AG09319 (cell line): ENCODE measurements at places on chromosomes 16 and 17.

GRCh38 chr16:57264950-57265371 is 19.5 kb downstream of the PLLP start:
- DNase-seq, result no peak

DNA sequence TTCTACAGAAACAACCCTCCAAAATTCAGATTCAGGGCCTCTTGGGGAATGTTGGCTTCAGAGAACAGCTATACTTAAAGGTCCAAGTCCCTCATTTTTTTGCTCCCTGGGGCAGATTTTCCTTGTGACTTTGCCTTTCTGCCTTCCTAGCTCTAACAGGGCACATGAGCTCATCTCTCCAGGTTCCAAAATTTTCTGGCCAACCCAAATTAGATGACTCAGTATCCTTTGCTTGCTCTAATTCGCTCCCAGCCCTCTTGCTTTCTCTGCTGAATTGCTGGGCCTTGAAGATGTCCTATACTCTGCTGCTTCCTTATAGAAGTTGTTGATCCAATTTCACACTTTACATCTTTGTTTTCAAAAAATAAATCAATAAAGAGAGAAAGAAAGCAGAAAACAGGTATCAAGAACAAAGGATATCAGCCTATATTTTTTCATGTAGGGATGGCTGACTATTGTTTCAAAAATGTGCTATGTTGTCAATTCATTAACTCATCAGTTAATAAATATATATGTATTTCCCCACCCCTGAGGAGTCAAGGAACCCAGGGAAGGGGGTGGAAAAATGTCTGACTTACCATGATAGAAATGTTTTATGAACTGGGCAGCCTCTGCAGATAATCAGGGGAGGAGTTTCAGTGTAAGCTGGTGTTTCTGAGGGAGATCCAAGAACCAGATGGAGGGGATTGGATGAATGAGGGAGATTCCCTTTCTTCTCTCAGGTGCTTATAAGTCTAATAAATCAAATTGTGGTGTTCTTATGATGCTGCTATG is 1.0 kb upstream of the KRTAP4-2 start:
- no peak for DNase-seq

DNA sequence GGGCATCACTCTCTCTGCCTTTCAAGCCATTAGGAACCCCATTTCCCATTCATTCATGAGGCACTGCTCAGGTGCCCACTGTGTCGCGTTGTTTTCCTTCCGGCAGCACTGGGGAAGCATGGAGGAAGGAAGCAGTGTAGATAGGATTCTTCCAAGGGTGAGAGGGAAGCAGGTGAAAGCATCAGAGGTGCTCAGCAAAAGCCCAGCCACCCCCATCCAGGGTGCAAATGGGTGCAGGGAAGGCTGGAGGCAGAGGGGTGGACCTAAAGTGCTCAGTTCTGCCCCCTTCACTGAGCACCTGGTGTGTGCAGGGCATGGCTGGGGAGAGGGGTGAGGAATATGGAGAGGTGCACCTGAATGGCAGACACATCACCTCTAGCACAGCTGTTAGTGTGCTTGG is 3.4 kb upstream of the NXPH3 start:
- no peak for DNase-seq

- no peak for DNase-seq
Observed at GRCh38 chr17:32772453-32773025, 104.4 kb downstream of the MYO1D start.

DNA sequence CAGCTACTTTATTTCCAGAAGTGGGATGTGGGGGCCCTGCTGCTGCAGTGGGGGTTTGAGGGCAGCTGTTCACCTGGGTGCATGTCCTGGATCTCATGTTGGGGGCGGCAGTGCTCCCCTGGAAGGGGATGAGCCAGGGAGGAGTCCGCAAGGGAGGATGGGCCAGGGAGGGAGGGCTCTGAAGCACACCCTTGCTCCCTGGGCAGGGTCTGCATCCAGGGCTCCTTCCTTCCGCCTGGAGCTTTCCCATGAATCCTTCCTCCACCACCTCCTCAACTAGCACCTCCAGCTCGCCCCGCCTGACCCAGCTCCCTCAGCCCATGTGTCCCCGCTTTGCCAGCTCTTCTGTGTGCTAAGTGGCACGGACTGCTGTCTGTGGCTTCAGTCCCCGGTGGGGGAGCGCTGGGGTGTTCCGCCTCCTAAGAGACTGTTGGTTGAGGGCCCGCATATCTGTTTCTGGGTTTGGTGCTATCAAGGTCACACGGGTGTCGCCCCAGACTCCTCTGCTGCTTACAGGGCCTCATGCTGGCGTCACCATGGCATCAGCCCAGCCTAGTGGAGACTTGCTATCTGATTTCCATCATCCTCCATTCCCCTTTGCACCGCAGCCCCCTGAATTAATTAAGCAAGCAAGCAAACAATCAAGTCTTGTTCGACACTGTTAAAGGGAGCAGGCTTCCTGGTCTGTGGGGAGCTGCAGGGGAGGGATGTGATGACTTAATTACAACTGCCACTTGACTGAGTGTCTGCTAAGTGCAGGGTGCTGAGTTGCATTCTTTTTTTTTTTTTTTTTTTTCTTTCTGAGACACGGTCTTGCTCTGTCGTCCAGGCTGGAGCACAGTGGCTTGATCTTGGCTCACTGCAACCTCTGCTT is 71.8 kb downstream of the PRKCA start:
- DNase-seq, result no peak

DNA sequence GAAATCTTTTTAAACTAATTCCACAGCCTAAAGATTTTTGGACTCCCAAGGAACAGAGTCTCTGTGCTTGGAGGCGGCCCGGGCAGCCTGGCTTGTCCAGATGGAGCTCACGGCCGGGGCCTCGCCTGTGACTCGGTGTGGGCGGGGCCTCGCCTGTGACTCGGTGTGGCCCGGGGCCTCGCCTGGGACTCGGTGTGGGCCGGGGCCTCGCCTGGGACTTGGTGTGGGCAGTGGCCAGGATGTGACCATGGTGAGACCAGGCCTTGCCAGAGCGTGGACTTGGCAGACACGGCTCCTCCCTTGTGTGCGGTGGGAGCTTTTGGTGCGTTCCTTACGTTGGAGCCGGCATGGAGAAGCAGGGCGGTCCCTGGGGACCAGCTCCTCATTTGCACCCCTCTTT is 92.3 kb downstream of the METRNL start:
- DNase-seq, result no peak

GRCh38 chr17:41683441-41684007 is 5.2 kb upstream of the EIF1 start:
- no peak for DNase-seq

DNA sequence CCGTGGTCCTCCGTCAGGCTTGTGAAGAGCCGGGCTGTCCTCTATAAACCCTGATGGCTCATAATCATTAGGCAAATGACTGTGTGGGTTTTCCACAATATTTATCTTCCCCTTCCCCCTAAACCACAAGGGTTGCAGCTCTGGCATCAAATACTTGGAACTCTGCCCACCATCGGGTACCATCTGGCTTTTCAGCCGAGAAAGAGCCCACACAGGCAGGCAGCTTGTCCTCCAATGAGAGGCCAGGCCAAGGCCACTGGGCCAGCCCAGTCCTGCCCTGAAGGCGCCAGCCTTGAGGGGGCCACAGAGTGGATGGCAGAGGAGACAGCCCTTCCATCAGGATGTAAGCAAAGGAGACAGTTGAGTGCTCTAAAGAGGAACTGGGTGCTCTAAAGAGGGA is 31.8 kb upstream of the NAT9 start:
- no peak for DNase-seq

DNA sequence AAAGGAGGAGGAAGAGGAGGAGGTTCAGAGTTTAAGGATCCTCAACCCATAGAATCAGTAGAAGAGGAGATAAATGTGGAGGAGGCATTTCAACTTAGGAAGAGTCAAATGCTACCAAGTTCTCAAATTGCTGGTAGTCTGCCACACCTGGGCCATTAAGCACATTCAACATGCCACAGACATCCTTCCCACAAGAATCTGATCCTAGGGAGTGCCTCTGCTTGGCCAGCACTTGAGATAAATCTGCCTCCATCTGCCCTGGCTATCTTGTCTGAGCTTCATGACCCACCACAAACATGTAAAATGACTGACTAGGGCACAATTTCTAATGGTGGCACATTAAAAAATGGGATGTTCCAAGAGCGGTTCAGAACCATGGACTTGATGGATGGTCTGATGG is 37.3 kb upstream of the AXIN2 start:
- no peak for DNase-seq

- no peak for DNase-seq
Observed at GRCh38 chr16:7227229-7227721, 105.4 kb upstream of the RBFOX1 start.

DNA sequence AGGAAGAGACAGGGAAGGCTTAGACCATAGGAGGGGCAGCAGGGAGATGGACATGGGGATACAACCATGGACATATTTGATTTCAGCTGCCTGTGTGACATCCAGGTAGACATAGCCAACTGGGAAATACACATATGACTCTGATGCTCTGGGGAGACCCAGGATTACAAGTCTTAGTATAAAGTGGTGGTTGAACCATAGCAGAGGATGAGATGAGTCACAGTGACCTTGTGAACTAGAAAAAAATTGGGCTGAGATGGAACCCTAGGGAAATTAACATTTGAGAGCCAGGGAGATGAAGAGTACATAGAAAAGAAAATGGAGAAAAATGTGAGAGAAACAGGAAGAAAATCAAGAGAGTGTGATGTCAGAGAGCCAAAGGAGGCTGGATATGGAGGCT is 10.2 kb downstream of the MARCHF10 start:
- DNase-seq, result no peak

DNA sequence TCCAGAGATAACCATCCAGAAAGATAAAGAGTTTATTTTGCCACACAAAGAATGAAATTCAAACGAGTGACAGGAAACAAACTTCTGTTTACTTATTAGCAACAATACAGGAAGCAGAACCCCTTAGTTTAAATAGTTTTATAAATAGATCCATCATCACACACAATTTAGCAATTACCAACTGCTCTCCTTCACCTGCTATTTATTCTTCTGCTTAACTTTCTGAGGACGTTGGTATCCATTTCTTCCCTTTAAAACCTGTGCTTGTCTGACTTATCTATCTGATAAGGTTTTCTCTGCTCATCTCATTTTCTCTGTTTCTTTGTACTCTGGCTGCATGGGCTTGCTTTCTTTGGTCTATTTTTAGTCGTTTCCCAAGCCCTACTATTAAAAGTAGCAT is 4.3 kb upstream of the ADAMTS18 start:
- no peak for DNase-seq

GRCh38 chr17:72342627-72343527 is 222.1 kb downstream of the SOX9 start:
- DNase-seq, result no peak

DNA sequence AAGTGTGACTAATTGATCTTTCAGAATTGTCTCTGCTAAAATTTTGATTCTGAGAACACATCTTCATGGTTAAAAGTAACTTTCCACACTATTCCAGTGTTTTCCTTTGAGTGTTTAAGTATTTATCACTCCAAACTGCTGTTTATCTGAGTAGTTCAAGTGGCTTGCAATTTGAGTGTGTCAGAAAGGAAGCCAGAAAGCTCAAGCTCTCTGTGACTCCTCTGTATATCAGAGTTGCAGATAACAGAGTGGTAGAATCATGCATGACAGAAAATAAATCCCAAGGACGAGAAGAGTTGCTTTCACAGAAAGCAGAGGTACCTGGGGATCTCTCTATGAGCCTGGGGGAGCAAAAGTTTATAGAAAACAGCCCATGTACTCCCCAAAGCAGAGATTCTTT is 130.0 kb downstream of the CYB561 start:
- DNase-seq, result no peak

DNA sequence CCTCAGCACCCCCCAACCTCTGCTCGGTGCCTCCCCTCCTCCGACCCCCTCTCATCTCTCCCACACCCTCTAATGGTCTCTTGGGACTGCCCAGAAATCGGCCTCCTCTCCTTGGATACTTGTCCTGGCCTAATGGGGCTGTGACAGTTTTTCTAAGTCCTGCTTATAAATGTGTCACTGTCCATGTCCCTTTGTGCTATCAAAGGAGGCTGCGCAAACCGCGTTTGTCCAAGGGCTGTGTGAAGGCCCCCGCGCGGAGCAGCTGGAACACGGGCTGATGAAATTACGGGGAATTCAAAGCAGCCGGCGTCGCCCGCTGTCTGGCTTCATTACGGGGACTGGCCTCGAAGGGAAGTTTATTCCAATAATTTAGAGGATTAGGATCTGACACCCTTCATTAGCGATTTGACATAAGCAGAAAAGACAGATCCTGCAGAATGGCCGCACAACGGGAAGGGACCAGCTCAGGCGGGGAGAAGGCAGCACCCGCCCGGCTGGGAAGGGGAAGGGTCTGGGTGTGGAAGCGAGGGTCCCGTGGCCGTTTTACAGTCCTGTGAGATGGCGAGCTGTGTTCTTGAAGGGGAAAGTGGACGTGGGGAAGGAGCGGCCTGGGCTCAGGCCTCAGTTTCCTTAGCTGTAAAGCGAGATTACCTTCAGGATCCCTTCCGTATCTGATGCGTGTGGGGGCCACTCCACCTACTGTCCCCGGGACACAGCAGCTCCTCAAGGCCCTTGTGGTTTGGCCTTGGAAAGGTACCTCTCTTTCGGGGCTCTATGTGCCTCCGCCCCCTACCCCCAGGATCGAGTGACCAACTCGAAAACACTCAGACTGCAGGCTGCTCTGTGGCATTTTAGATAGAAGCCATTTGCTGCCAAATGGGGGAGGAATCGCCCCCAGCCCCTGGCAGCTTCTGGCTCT is 1.6 kb upstream of the WFIKKN2 start:
- DNase-seq, result no peak

DNA sequence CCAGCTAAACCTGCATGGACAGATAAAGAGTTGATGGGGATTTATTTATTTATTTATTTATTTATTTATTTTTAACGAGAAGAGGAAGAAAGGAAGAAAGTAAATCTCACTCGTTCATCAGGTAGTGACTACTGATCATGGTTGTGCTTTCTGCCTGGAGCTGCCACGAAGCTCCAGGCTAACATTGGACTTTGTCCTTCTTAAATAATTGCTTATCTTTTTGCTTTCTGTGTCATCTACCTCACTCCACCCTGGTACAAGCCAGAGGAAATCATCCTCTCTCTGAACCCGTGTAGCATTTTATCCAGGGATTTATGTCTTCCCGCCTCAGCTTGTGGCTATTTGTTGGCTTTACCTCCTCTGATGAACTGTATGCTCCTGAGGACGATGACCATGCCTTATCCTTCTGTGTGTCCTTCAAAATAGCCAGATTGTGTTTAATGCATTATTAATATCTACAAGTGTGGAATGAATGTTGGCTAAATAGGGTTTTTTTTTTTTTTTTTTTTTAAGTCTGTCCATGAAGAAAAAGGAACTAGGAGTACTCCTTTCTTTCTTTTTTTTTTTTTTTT is 8.0 kb upstream of the SLC12A3 start:
- no peak for DNase-seq

GRCh38 chr17:75623386-75623785 is 9.8 kb upstream of the SMIM5 start:
- DNase-seq, result no peak

DNA sequence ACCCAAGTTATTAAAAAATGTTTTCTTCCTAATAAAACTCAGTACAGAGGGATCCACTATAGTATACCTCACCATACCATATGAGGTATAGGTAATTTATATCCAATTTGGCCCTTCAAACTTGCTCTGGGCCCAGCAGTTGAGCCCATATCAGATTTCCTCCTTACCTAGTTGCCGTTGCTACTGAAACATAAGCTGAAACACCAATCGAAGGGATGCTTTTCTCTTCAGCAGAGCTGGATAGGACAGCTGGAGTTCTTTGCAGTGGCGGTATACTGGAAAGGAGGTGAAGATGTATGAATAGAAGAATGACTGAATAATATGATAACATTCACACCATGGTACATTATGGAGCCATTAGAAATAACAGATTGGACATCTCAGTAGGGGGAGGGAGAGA is 42.7 kb downstream of the TNRC6C start:
- no peak for DNase-seq
